ENCODE measurements at places on chromosomes 4 and X.

- DNase-seq: no peak
Measured at GRCh38 chr4:3644849-3645627, 112.8 kb upstream of the LRPAP1 start.

DNA sequence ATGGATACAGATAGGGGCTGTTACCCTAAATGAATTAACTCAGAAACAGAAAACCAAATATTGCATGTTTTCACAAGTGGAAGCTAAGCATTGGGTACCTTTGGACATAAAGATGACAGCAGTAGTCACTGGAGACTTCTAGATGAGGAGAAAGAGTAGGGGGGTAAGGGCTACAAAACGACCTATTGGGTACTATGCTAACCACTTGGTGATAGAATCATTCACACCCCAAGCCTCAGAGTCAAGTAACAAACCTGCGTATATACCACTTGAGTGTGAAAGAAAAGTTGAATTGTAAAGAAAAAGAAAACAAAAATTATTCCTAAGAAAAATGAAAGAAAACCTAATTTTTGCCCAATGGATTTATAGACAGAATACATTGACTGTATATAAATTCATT lies 7.7 kb upstream of the ARAP2 start:
- no peak for DNase-seq

DNA sequence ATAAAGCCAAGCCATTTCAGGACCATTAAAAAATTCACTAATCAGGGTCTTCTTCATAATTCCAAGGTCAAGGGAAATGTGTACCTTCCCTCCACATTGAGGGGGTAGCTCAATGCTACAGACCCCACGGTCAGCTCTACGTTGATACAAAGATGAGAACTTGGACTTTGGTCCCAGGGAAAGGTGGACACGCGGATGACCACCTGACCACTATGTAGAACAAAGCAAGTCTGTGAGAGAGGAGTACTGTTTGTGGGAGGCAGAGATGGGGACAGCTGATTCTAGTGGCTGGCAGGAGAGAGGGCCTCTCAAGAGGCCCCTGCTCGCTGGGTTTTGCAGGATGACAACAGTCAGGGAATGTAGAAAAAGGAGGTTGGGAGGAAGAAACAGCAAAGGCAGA lies 58.0 kb downstream of the SLC2A9 start:
- DNase-seq: no peak

DNA sequence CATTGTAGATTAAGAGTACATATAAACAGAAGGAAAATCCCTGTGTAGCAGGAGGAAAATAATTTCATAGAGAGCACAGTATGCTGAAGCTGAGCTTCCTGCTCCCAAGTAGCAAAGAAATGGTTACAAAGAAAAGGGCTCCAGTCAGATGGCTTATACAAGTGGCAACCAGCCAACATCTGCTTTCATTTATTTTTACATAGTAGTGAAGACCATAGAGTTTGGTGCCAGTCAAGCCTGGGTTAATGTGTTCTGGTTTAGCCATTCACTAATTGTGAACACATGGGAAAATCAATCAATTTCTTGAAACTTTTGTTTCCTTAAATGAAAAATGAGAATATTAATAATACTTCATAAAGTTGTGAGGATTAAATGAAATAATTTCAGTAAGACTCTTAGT lies 111.3 kb upstream of the ELOVL6 start:
- no peak for DNase-seq

DNA sequence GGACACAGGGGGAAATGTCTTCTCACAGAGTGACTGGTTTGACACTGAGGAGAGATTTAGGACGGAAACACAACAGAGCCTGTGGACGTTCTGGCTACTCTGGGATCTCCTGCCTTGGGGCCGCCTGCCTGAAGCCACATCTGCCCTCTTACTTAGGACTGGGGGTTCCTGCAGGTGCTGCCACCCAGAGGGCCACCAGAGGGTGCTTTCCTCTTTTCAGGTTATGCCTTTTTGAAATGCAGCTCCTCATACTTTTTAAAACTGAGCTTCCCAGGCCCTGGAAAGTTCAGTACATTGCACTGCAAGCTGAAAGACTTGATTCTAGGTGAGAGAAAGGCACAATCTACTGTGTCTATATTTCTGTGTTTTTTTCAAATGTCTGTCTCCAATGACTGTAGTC lies 92.2 kb upstream of the PGRMC2 start:
- DNase-seq: peak; percentile 36

DNA sequence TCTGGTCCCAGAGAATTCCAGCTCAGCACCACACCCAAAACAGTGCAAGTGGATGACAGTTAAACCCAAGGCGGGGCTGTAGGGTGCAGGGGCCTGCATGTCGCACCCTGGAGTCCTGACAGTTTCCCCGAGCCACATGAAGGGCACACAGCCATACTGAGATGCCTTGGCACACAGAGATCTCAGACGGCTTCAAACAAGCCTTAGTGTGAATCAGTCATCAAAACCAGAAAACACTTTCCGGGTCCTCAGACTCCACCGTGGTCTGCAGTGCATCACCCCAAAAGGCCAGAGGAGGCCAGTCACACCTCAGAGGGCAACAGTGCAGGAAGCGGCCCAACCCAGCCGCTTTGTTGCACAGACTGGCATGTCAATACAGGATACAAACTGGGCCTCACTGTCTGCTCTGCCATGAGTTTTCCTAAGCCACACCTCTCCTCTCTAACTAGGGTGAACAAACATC lies 64.6 kb upstream of the ENPP6 start:
- DNase-seq: peak; percentile 48

- DNase-seq: no peak
Measured at GRCh38 chr4:94668724-94669123, 89.0 kb upstream of the BMPR1B start.

- DNase-seq: no peak
Measured at GRCh38 chrX:152817078-152817764, 13.3 kb downstream of the CETN2 start.

GRCh38 chr4:183832776-183833450 lies 72.2 kb upstream of the STOX2 start:
- no peak for DNase-seq

GRCh38 chr4:174314770-174315169 lies 31.1 kb downstream of the CEP44 start:
- DNase-seq: no peak

GRCh38 chr4:72857787-72858186 lies 211.7 kb downstream of the COX18 start:
- DNase-seq: no peak

GRCh38 chr4:4733663-4734062 lies 125.8 kb upstream of the MSX1 start:
- no peak for DNase-seq

DNA sequence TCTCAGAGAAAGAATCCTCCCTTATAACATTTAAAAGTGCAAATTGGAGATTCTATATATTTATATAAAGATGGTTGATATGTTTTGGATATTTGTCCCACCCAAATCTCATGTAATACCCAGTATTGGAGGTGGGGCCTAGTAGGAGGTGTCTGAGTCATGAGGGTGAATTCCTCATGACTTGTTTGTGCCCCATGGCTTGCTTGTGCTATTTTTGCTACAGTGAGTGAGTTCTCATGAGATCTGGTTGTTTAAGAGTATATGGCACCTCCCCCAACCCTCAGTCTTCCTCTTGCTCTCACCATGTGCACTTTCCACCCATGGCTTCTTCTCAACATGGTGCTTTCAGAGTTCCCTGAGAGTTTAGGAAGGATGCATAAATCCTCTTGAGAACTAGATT lies 9.5 kb upstream of the ANKRD50 start:
- DNase-seq: no peak

DNA sequence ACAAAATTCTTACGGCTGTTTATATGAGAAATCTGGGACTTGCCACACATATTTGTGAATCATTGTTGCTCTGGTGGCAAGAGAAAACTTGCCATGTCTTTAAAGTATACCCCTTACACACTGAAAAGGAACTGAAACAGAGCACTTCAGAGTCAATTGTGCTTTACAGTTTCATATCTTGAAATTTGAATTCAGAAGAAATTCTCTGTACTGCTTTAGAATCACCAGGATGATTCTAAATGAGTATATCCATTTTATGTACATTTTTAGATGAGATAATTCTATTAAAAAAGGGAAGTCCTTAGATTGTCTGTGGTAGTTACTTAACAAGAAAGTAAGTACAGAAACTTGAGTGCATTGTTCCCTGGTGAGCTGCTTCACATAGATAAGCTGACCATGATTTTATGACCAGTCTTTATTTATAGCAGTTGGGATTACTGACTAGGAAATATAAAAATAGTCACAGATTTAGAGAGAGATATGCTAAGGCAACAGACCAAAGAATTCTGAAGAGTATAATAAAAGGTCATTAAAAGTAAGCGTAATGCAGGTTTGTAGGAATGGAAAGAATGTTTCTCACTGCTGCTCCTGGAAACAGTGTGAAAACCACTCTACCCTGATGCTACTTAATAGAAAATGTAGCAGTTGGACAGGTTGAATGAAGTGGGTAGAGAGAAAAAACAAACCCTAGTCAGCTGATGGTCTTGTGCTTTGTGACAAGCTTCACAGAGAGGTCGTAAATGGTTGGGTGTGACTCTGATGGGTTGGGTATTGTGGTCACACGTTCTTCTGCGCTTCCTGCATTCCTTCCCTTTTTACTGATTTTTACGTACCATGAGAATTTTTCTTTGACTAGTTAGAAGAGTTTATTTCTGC lies 41.0 kb downstream of the FNIP2 start:
- DNase-seq: peak; percentile 21
